ENCODE measurements at places on chromosomes 3 and 15.

- DNase-seq = no peak
These were observed 338.7 kb upstream of the GRM7 start for GRCh38 chr3:6522191-6522590.

DNA sequence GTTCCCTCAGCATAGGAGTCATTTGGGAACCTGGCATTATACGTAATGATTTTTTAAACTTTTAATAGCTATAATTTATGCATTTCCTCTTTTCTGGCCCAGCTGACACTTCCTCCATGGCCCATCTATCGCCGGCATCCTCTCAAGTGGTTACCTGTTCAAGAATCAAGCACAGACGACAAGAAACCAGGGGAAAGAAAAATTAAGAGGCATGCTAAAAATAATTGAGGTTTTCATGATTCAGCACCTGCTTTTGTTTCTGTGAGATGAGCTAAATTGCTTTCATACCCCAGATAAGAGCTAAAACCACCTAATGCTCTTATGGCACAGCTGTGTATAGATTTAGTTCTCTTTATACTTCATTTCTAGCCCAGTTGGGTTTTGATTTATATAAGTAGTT is 1.7 kb downstream of the SPCS1 start:
- DNase-seq = no peak

GRCh38 chr15:43793647-43794046 is 1.5 kb downstream of the SERF2 start:
- no peak for DNase-seq

- DNase-seq = no peak
These were observed 13.7 kb downstream of the C3orf62 start for GRCh38 chr3:49263159-49263889.

DNA sequence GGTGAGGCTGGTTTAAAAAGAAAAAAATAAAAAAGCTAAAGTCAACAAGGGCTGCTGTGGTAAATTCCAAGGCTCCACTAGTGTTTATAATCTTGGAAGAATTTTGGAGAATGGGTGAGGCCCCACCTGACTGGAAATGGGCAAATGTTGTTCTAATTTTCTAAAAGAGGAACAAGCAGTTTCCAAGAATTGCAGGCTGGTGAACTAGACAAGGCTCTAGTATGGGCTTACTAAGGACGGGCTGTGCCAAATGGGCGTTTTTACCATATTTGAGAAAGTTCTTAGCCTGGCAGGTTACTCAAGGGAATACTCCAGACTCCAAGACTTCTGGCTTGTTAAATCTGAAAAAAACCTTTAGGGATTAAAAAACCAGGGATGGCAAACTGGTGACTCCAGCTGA is 67.0 kb upstream of the ABHD2 start:
- DNase-seq = no peak

DNA sequence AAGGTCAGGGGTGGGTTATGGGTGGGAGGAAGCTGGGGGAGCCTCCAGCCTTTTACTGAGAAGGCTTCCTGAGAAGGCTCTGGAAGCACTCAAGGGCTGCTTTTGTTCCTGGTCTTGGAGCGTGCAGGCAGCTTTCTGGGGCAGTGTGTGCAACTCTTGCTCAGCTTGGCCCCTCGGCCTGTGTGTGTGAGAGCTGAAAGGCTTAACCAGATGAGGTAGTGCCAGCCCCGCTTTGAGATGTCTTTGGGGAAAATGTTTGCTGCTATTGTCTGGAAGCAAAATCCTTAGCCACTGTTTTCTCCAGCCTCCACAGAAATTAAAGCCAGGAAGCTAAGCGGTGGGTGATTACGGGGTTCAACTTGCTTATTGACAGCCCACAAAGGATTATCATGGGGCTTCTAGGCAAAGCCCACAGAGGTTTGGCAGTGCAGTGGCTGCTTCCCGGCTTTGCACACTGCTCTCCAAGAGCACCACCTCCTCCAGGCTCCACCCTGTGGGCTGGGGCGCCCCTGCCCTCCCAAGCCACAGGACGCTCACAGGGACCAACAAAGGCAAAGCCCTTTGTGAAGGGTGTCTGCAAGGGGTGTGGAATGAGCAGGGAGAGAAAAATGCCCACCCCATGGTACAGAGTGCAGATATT is 121.7 kb upstream of the TLE3 start:
- DNase-seq = no peak
